Natural killer cell (primary cell): ENCODE measurements at places on chromosomes 2 and 18. TPM values are rescaled to one million over a fixed set of nuclear protein-coding genes. Genes with fewer than 3 reads are reported as not detected.

The KCNG3 gene
- not detected for total RNA-seq

The PLEK gene
- 368 TPM for total RNA-seq

DNA sequence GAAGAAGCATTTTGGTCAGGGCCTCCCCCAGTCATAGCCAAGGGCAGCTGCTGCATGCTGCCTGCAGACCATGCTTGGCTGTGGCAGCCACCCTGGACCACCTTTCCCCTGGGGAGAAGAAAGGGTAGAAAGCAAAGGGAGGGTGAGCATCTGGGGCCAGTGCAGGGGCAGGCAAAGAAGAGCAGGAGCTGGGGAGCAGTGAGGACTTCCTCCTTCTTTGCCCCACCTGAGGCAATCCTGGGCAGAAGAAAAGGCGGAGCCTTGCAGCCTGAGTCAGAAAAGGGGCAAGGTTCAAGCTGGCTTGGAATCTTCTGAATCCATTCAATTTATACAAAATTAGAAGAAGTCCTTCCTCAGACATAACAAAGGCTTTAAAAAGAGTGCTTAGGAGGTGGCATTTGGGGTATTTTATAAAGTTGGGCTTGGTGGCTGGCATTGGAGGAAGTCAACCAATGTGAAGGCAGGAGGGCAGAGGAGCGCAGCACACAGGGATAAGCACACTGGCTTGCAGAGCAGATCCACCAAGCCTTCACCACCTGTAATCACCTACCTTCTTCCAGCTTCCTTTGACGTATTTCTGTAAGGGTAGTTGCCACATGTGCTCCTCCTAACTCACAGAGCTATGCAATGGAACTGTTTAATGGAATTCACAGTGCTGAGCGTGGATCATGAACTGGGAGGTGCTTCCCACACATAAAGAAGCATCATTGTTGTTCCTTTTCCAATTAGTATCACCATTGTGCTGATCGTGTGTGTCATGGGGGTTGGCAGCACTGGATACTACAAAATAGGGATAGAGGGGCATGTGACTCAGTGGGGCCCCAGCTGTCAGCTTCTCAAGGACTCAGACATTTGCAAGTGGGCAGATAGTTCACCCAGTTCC is 154.4 kb upstream of the EPAS1 start:
- no peak overlapping the region for H3K27ac ChIP-seq
- H3K36me3 ChIP-seq: no peaks in the 10 kb centered on the region
- no peak for DNase-seq

GRCh38 chr18:60147323-60147722 is 225.3 kb downstream of the MC4R start:
- no peak for DNase-seq
- H3K27me3 ChIP-seq: no peaks in the 10 kb centered on the region
- no peak overlapping the region for H3K4me3 ChIP-seq
- no peaks in the 10 kb centered on the region for H3K36me3 ChIP-seq

- DNase-seq: peak; percentile 54
- H3K4me3 ChIP-seq: peak overlapping the region; percentile 80
- peaks cover 27% of the 10 kb centered on the region for H3K36me3 ChIP-seq
- peaks cover 49% of the 10 kb centered on the region for H3K4me1 ChIP-seq
- H3K27me3 ChIP-seq: no peaks in the 10 kb centered on the region
- H3K27ac ChIP-seq: peak overlapping the region; percentile 84
Measured at GRCh38 chr2:68366083-68366560, 1.0 kb downstream of the PLEK start.
